M059J (cell line): ENCODE measurements at places on chromosomes 13 and 19.

DNA sequence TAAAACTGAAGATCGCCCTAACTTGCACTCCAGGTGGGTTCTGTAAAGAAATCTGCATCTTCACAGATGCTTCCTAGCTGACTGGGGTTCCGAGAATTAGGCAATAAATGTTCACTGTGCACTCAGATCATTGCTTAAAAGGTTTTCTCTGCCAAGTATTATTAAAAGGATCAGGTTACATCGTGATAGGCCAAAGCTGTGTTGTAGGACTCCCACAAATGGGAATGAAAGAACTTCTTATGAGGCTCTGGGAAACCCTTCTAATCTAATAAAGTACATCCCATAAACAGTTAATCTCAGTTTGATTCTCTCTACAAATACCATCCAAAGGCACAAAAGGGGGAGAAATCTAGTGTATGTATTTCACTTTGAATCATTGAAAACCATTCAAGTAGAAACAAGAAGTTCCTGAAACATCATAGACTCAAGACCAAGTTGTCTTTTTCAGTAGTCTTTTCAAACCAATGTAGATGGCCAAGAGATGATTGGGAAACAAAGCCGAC is 7.1 kb upstream of the POU4F1 start:
- peak; percentile 38 for DNase-seq

- DNase-seq: no peak
These were observed 79.7 kb downstream of the DCT start for GRCh38 chr13:94399812-94400211.

DNA sequence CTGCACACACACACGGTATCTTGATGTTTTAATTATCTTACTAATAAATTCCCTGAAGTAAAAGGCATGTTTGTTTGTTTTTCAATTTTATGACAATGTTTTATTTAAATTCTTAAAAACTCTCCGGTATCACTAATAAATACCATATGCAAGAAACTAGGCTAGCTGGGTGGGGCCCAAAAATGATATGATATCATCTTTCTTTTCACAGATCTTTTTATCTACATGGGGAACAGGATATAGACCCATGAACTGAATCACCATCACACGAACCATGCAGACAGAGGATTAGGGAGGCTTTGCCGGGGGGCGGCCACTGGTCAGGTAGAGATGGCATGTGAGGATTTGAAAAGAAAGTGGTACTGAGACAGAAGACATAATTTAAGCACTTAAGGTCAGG is 266.4 kb downstream of the ENOX1 start:
- no peak for DNase-seq

GRCh38 chr13:110442930-110443621 is 118.4 kb downstream of the RAB20 start:
- peak; percentile 44 for DNase-seq

- no peak for DNase-seq
These were observed 23.5 kb upstream of the MIER2 start for GRCh38 chr19:367963-368629.

GRCh38 chr13:106565127-106565775 is 2.7 kb downstream of the ARGLU1 start:
- no peak for DNase-seq

GRCh38 chr13:33185853-33186252 is 99.7 kb downstream of the STARD13 start:
- no peak for DNase-seq

- no peak for DNase-seq
These were observed 4.2 kb downstream of the PLPPR2 start for GRCh38 chr19:11359421-11359820.

DNA sequence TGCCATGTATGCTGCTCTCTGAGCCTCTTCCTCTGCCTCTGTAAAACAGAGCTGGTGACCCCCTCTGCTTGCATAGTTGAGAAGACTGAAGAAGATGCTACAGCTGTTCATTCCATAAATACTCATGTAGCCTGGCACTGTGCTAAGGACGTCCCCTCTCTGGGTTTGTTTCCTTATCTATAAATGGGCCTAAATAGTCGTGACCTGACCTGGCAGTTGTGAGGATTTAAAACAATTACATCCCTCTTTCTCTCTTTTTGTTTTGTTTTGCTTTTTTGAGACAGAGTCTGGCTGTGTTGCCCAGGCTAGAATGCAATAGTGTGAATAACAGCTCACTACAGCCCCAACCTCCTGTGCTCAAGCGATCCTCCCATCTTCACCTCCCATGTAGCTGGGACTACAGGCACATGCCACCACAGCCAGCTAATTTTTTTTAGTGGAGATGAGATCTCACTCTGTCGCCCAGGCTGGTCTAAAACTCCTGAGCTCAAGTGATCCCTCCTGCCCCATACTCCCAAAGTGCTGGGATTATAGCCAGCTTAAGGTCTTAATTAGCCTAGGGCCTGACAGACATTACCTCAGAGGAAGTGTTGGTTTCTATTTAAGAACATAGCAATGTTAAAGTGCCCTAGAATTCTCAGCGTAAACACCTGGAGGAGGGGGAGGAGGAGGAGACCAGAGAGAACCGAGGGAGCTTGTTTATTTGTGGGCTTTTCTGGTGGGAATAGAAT is 4.6 kb downstream of the WDR62 start:
- DNase-seq: no peak

DNA sequence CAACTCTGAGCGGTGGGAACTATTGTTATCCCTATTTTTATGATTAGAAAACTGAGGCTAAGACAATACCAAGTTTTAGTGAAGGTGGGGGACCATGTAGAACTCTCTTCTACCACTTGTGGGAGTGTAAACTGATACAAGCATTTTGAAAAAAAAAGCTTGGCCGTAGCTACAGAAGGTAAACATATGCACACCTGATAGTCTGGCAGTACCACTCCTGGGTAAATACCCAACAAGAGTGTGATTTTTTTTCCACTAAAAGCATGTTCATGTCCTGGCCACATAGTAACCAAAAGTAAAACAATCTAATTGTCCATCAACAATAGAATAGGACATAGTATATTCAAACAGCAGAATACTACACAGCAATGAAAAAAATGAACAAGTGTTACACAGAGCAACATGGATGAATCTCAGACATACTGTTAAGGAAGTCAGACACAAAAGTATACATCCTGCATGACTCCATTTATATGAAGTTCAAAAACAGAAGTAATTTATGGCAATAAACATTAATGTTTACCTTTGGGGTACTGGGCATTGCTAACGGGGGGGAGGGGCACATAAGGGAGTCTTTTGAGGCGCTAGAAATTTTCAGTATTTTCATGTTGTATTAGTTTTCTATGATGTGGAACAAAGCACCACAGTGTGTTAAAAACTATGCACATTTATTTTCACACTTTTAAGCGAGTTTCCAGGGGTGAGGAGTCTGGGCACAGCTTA is 6.4 kb upstream of the SPATA13 start:
- no peak for DNase-seq

GRCh38 chr13:49388091-49388635 is 55.7 kb downstream of the CAB39L start:
- peak; percentile 64 for DNase-seq

DNA sequence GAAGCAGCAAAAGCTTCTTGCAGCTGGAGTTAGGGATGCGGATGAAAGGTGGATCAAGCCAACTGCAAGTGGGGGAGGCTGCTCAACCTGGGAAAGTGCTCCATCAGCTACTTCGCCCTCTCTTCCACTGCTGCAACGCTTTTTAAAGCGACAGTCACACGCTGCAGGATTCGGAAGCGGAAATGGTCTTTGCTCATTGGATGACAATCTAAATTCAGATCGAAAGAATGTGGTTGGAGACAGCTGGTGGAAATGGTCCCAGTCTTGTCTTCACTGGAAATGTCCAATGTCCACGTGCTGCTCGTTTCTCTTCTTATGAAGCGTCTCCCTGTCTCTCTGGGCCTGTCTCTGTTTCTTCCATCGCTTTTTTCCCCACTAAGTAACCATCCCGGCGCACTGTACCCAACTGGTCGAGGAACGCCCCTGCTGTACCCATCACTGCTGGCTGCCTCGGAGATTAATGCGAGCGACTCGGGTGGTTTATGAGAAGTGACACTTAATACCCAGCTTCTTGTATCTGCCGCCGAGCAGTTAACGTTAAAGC is 2.1 kb upstream of the FGF9 start:
- DNase-seq: no peak

DNA sequence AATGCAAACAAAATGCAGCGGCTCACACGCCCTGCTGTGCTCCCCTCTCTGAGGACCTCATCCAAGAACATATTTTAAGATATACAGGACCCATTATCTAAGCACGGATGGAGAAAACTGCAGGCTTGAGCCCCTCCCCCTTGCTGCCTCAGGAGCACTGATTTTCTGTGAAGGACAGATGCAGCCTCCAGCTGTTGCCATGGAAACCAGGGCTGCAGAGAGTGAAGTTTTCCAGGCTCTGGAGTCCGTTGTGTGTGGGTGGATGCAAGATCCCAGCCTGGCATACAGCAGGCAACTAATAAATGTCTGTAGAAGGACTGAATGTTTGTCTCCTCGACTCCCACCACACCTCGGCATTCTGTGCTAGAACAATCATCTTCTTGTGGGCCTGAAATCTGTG is 105.6 kb upstream of the PEG3 start:
- no peak for DNase-seq

GRCh38 chr19:3006075-3006767 is 22.9 kb downstream of the TLE2 start:
- DNase-seq: no peak

- no peak for DNase-seq
These were observed 2.1 kb downstream of the SLC27A5 start for GRCh38 chr19:58509731-58510083.

DNA sequence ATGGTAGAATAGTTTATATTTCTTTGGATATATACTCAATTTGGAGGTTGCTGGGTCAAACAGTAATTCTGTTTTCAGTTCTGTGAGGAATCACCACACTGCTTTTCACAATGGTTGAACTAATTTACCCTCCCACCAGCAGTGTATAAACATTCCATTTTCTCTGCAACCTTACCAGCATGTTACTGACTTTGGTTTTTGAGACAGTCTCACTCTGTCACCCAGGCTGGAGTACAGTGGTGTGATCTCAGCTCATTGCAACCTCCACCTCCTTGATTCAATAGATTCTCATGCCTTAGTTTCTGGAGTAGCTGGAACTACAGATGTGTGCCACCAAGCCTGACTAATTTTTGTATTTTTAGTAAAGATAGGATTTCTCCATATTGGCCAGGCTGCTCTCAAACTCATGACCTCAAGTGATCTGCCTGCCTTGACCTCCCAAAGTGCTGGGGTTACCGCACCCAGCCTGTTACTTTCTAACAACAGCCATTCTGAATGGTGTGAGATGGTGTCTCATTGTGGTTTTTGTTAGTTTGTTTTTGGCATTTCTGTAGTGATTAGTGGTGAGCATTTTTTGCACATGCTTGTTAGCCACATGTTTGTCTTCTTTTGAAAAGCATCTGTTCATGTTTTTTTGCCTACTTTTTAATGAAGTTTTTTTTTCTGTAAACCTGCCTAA is 12.5 kb downstream of the ZNF714 start:
- no peak for DNase-seq

DNA sequence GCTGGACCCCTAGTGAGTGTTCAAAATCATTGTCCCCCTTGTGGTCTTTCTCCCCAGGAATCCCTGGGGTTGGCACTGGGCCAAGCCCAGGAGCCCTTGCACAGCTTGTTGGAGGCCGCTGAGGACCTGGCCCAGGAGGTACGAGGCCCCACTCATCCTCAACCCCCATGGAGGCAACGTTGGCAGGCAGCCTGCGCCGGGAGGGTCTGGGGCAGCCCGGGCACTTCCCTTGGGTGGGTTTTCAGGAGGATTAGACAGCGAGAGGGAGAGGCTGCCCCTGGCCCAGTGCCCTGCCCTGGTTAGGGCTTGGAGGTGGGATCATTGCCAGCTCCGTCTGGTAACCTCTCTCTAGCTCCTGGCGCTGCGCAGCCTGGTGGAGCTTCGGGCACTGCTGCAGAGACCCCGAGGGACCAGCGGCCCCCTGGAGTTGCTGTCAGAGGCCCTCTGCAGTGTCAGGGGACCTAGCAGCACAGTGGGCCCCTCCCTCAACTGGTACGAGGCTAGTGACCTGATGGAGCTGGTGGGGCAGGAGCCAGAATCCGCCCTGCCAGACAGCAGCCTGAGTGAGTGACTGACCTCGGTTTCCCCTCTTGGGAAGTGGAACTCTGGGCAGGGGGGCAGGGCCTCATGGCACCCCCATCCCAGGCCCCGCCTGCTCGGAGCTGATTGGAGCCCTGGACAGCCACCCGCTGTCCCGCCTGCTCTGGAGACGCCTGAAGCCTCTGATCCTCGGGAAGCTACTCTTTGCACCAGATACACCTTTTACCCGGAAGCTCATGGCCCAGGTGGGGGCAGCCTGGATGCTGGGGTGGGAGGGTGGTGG is 3.0 kb downstream of the ABCA7 start:
- no peak for DNase-seq

DNA sequence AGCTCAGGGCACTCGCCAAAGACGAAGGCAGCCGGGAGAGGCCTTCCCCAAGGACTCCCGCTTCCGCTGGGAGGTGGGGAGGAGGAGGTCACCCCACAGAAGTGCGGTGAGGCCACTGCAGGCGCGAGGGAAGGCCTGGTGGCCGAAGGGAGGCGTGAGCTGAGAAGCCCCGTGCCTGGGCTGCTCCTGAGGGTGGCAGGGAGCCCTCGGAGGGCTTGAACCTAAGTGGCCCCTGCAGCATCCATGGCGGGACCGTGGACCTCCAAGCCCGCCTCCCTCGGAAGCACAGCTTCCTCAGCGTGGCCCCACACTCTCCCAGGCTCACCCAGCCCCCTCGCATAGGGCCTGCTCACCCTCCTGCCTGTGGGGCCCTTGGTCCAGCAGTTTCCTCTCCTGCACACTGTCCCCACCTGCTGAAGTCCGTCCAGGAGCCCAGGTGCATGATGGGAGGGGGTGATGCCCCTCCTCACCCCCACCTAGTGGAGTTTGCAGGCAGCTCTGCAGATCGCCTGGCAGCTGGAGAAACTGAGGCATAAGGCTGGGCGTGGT is 25.9 kb downstream of the EFNA2 start:
- peak; percentile 62 for DNase-seq

GRCh38 chr13:59337070-59337469 is 826.7 kb downstream of the DIAPH3 start:
- DNase-seq: no peak

DNA sequence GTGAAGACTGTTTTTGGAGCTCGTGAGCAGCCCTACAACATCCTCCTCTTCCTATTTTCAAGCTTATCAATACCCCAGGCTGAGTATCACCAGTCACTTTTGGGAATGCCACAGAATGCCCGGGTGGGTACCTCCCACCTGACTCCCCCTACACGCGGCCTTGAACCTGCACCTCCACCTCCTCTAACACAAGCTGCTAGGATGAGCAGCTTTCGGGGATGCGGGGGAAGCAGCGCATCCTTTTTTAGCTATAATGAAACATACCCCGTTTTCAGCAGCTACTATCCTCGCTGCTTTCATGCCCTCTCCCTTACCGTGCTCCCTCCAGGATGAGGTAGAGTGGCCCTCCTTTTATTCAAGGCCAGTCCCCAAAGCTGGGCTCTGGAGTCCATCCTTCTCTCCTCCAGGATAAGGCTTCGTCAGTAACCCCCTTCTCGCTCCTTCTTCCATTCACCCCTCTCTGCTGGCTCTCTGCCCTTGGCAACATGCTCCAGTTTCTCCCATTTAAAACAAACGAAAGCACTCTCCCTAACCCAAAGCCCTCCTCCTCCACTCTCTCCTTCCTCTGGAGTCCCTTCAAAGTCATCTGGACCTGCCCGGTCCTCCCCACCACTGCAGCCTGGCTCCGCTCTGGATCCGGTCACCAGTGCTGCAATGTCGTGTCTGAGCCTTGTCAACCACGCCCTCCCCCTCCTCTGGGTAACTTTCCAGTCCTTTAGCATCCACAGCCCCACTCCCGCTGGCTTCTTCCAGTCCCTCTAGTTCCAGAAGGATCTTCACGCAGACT is 55.3 kb downstream of the STK24 start:
- DNase-seq: no peak
